Putamen (tissue), 1 donor: ENCODE measurements at places on chromosomes 3 and 15.

- DNase-seq, result no peak
Observed at GRCh38 chr3:129722527-129722926, 116.1 kb upstream of the PLXND1 start.

- no peak for DNase-seq
Observed at GRCh38 chr15:89774492-89774891, 1.6 kb upstream of the MESP2 start.

DNA sequence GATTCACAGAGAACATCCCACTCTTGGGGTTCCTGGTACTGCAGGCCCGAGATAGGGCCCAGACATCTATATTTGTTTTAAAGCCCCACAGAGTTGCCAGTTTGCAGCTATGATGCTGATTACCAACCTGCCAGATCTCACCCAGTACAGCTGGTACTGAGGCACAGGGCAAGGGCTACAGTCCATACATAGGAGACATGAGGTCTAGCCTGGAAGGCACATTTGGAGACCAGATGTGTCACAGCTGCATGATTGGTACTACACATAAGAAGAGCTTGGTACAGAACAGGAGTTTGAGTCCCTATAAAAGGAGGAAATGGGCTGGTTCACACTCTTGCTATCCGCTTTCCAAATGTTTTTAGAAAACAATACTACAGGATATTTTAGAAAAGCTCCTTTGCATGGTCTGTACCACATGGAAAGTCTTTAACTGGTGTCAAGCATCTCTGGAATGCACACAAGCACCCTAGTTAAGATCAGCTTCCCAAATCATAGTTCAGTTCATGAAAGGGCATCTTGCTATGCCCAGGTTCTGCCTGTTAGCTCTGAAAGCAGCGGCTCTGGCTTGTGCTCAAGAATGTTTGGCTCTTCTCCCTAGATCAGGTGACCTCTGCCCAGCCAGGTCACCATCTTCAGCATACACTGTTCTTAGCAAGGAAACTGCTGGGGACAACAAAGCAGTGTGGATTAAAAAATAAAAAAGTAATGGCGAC lies 20.6 kb downstream of the MTMR14 start:
- DNase-seq, result no peak

GRCh38 chr3:101571028-101571895 lies 2.7 kb upstream of the PCNP start:
- no peak for DNase-seq

DNA sequence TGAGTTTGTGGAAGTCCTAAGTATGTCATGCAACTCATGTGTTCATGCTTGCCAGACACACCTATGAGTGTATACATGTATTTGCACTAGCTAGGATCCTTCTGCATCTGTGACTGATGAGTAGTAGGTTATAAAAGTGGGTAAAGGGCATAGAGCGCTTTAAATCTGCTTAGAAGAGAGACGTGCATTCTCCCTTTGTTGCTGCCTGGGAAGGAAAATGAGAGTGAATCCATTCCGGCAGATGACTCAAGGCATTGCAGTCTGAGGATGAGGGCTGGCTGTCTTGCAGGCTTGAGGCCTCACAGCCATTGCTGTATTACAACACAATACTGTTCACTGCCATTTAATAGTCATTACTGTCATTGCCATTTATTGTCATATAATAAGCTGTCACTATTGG lies 120.8 kb upstream of the UMPS start:
- no peak for DNase-seq

DNA sequence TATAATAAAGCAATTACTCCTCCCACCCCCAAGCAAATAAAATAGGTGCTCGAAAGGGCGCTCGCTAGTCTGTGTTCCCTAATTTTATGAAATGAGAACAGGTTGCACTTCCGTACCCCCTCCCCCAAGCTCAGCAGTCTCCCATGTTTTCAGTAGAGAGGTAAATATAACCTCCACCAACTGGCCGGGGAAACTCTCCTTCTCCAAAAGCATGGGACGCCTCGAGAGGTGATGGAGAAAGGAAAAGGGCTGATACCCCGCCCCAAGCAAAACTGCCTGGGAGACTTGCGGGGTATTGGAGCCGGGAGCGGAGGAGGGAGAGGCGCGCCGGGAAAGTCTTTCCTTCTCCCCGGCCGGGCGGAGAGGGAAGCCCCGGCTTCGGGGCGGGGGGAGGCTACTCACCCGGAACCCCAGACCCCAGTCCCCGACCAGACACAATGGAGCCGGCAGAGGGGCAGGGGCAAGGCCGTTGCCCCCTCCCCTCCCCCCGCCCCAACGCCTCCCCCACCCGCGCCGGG lies 605 bp downstream of the DCUN1D1 start:
- DNase-seq, result peak; percentile 43

GRCh38 chr3:138186221-138186620 lies 880 bp upstream of the ARMC8 start:
- no peak for DNase-seq

GRCh38 chr3:14770591-14770990 lies 48.2 kb upstream of the FGD5 start:
- no peak for DNase-seq
